Upper lobe of right lung (tissue), 1 donor: ENCODE measurements at places on chromosomes 2 and 18. TPM values are rescaled to one million over a fixed set of nuclear protein-coding genes. Genes with fewer than 3 reads are reported as not detected.

DNA sequence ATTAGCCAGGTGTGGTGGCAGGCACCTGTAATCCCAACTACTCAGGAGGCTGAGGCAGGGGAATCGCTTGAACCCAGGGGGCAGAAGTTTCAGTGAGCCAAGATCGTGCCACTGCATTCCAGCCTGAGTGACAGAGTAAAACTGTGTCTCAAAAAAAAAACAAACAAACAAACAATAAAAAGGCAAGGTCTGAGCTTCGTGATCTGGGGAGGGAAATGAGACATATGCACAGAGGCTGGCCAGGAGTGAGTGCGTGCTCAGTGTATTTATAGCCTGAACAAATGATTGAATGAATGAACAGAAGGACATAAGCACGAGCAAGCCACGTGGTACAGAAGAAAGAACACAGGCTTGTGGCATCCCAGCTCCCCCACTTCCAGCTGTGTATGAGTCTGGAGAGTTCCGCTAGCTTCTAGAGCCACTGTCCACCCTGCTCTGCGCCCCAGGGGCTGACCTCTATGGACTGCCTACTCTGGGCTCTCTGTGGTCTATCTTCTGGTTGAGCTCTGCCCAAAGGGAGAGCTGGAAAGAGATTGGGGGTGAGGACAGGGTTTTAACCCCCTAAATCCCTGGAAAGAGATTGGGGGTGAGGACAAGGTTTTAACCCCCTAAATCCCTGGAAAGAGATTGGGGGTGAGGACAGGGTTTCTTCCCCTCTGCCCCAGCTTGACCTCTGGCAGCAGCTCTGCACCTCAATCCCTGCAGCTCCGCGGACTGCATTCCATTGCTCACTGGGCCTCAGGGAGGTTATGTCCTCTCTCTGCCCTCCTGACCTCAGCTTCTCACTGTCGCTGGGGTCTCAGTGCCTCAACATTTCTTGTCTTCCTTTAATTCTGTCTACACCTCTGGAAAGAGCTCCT is 11.0 kb upstream of the ROCK2 start:
- H3K27me3 ChIP-seq = no peaks in the 10 kb centered on the region
- H3K36me3 ChIP-seq = no peaks in the 10 kb centered on the region
- no peak overlapping the region for H3K27ac ChIP-seq
- no peak for DNase-seq
- H3K4me3 ChIP-seq = no peak overlapping the region

DNA sequence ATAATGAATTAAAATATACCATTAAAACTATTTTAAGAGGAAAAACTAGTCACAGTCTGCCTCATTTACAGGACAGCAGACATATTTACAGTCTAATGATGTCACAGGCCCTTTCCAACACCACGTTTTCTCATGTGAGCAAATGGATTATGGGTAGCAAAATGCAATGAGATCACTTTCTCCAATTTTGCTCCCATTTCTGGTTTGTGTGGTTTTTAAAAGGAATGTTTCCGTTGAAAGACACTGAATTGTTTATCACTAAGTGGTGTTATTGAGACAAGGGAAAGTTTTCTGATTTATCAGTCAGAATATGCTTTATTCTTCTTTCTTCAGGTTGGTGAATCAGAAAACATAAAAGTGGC is 11.4 kb upstream of the NR4A2 start:
- H3K4me1 ChIP-seq = peaks cover 18% of the 10 kb centered on the region
- H3K27me3 ChIP-seq = no peaks in the 10 kb centered on the region
- no peak overlapping the region for H3K4me3 ChIP-seq

DNA sequence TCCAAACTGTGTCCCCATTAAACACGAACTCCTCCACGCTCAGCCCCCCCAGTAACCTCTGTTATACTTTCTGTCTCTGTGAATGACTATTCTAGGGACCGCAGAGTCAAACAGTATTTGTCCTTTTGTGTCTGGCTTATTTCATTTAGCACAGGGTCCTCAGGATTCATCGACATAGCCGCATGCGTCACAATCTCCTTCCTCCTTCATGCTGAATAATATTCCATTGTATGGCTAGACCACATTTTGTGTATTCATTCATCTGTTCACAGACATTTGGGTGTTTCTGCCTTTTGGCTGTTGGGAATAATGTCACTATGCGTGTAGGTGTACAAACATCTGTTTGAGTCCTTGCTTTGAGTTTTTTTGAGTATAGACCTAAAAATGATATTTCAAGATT is 80.9 kb downstream of the SH3RF3 start:
- DNase-seq = no peak
- no peak overlapping the region for H3K27ac ChIP-seq
- H3K27me3 ChIP-seq = no peaks in the 10 kb centered on the region
- no peaks in the 10 kb centered on the region for H3K36me3 ChIP-seq
- peaks cover 22% of the 10 kb centered on the region for H3K4me1 ChIP-seq

The SKOR2 gene
- not detected for total RNA-seq

The DSEL gene
- total RNA-seq = 10.9 TPM
